ENCODE measurements at places on chromosomes 16 and 17. TPM values are rescaled to one million over a fixed set of nuclear protein-coding genes. Genes with fewer than 3 reads are reported as not detected.

ACSM2A gene
- total RNA-seq = not detected

GP2 gene
- 2.7 TPM for total RNA-seq

AATK gene
- 1.7 TPM for total RNA-seq

- DNase-seq = peak; percentile 14
These were observed 918 bp upstream of the NLRC3 start for GRCh38 chr16:3578121-3578520.
